ENCODE measurements at places on chromosomes 3 and 15.
A peak's percentile ranks its signal among the peaks of the same experiment; 100 is the strongest.

- no peak for DNase-seq
These were observed 20.9 kb downstream of the ST3GAL6 start for GRCh38 chr3:98784042-98784441.

- DNase-seq, result no peak
These were observed 115.2 kb downstream of the TMEM108 start for GRCh38 chr3:133153382-133153781.

DNA sequence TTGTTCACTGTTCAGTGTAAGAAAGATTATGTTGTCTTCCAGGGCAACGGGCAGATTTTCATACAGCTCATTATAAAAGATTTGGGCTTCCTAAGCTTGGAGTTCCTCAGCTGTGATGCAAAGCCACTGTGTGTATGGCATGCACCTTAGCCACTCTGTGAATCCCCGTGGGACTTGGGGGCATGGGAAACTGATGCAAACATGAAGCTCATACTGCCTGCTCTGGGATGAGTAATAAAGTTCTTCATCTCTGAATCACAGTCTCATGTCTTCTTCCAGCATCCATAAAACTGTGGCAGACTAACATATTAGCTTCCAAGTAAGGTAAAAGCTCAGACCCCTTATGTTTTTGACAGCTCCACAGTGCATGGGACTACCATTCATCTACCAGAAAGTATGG lies 154.3 kb upstream of the RORA start:
- DNase-seq, result no peak

- DNase-seq, result no peak
These were observed 236.2 kb downstream of the IL5RA start for GRCh38 chr3:2873986-2874385.

GRCh38 chr15:37652646-37653417 lies 281.6 kb upstream of the TMCO5A start:
- no peak for DNase-seq

DNA sequence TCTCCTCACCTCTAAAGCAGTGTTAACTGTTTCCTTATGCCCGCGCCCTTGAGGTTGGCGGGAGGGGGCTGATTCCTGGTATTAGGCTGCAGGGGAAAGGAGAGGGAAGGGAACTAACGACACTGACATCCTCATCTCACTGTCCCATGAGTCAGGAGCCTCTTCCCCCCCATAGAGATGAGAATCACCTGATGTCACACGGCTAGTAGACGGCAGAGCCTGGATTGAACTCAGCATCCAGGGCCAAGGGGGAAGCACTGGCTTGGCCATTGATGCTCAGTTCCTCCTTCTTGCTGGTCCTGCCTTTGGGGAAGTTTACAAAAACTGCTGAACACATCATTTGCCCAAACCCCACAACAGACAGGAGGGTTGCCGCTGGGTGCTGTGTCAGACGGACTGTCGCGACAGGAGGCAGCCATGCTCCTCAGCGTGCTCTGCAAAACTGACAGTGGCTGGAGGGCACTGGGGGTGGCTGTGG lies 38.5 kb downstream of the IDH2 start:
- no peak for DNase-seq

- DNase-seq, result no peak
These were observed 21.8 kb downstream of the DNASE1L3 start for GRCh38 chr3:58188921-58189451.

DNA sequence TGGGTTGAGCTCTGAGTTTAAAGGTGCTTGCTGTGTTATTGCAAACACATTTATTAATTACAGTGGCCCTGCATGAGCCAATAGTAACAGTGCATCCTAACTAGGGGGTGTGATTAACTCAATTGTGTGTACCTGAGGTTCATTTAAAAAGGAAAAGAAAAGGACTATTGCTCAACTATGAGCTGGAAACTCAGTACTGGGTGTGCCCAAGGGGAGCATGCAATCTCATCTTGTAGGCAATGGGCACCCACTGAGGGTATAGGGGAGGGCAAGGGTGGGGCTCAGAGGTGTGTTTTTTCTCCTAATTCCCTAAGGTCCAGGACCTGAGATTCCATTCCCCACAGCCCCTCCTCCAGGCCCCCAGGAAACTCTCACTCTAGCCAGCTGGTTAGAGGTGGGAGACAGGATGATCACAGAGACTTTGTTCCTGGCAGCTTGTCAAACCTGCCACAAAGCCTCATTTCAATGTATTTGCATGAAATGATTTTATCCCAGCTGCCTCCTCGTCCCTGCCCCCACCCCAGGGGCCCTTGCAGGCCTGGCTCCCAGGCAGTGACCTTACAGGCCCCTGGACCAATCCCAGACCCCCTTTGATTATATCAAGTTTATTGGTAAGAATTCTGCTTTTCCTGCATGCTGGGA lies 220.7 kb downstream of the TBC1D2B start:
- peak; percentile 40 for DNase-seq
